Esophagus squamous epithelium (tissue), 5 donors: ENCODE measurements at places on chromosomes 2 and 18. TPM values are rescaled to one million over a fixed set of nuclear protein-coding genes. Genes with fewer than 3 reads are reported as not detected.

Gene FIGN
- total RNA-seq = 2.1 TPM

Gene CLEC4F
- total RNA-seq = 0.15 TPM

Gene DTNA
- total RNA-seq = 75.0 TPM

Gene TTLL4
- total RNA-seq = 17.5 TPM

Gene CTIF
- total RNA-seq = 24.2 TPM

Gene HOXD4
- 2.5 TPM for total RNA-seq

Gene C18orf54
- total RNA-seq = 1.6 TPM

GRCh38 chr2:223199531-223200515, 147.8 kb downstream of the KCNE4 start:
- H3K4me1 ChIP-seq = no peaks in the 10 kb centered on the region
- no peaks in the 10 kb centered on the region for H3K36me3 ChIP-seq
- no peak overlapping the region for H3K27ac ChIP-seq
- H3K27me3 ChIP-seq = no peaks in the 10 kb centered on the region
- no peak overlapping the region for H3K4me3 ChIP-seq

DNA sequence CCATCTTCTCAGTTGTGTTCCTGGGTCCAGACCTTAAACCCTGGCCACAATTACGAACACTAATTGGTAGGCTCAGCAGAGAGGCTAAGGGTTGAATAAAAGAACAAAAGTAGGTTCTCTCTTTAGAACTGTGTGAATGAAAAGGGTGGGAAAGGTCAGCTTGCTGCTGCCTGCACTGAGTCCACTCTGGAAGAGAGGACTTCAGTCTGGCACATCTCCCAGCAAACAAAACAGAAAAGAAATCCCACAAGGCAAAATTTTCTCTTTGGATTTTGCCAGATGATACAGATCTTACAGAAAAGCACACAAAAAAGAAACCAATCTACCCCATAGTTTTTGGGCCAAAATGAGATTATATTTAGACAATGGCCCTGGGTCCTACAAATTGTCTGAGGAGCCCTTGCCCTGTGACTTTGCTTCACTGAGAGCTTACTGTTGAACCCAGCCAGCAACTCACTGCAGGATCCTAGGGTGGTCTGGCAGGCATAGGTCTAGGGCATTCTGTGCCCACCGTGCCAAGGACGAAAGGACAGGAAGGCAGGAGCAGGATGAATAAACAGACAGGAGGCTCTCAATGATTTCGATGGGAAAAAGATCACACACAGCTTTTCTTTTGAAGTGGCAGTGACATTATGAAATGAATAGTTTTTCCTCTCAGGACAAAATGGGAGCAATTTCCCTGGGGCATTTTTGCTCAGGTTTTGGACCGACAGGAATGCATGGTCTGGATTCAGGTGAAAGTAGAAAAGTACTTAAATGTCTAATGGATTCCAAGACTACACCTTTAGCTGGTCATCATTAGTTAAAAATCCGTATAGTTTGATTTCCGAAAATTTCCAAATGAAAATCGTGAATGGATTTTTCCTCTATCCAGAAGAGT, 68.4 kb upstream of the STAM2 start:
- no peak overlapping the region for H3K27ac ChIP-seq
- H3K36me3 ChIP-seq = no peaks in the 10 kb centered on the region
- DNase-seq = no peak
- H3K4me3 ChIP-seq = no peak overlapping the region

DNA sequence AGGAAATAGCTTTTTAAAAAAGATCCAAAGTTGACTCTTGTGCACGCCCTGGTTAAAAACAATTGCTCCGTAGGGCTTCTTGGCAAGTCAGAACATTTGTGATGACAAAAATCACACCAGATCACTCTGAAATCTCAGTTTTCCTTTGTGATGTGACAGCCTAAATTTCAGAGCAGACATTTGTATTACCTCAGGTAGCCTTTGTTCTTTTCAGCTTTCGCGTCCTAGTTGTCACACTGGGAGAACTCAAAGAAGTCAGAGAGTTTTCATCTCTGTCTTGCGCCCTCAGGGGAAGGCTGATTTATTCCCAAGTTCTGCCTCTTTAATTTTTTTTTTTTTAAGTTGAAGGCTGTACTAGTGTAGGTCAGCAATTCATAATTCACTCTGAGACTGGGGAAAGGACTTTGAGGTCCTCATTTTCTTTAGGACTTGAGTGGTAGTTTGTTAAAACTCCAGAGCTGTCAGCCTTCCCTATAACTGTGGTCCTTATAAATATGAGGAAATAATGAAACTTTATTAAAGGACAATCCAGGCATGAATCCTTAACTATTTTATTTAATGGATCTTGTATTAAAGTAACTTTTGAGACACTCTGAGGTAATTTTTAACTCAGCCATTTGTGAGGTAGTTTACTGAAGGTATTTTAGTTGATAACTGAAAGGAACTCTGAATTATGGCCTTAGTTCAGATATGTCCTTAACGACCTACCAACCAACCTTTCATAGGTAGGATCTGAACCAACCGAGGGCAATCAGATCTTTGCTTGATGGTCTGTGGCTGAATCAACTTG, 525.1 kb upstream of the FAM98A start:
- no peak overlapping the region for H3K4me3 ChIP-seq
- no peaks in the 10 kb centered on the region for H3K4me1 ChIP-seq
- H3K36me3 ChIP-seq = no peaks in the 10 kb centered on the region
- no peaks in the 10 kb centered on the region for H3K27me3 ChIP-seq

DNA sequence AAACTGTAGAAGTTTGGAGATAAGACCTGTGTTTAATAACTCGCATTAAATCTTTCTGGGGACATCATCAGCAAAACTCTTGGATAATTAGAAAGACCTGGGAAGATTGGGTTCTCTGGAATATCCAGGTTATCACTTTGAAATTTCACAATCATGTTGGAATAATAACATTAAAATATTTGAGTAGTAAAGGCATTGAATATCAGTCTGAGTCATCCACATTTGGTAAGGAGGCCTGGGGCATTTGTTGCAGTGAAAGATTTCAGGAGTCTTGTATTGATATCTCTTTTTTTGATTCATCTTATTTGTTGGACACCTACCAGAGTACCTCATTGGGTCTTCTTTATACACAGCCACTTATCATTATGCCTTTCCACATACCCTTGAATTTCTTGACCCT, 95.9 kb downstream of the EPB41L5 start:
- no peaks in the 10 kb centered on the region for H3K27me3 ChIP-seq
- H3K4me1 ChIP-seq = peaks cover 14% of the 10 kb centered on the region
- no peaks in the 10 kb centered on the region for H3K36me3 ChIP-seq
- DNase-seq = no peak
- no peak overlapping the region for H3K27ac ChIP-seq

DNA sequence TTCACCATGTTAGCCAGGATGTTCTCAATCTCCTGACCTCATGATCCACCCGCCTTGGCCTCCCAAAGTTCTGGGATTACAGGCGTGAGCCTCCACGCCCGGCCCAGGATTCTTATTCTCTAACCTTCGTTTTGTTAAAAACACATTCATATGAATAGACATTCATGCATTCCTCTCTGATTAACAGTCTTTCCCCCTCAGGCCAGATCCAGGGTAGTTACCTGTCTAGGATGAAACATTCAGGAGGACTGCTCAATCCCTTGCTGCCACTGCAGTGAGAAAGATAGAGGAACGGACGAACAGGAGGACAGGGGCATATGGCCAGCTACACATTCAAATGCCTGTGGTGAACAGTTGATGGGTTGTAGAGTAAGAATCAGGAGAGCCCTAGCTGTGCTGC, 39.6 kb upstream of the EPC2 start:
- H3K4me3 ChIP-seq = no peak overlapping the region
- no peak for DNase-seq
- no peaks in the 10 kb centered on the region for H3K36me3 ChIP-seq
- no peak overlapping the region for H3K27ac ChIP-seq
- no peaks in the 10 kb centered on the region for H3K27me3 ChIP-seq

- H3K4me1 ChIP-seq = peaks cover 23% of the 10 kb centered on the region
- H3K27ac ChIP-seq = peak overlapping the region; percentile 18
- DNase-seq = no peak
- H3K27me3 ChIP-seq = no peaks in the 10 kb centered on the region
These were observed 82.0 kb downstream of the SMAD7 start for GRCh38 chr18:48868468-48869466.

GRCh38 chr2:118706371-118706770, 141.1 kb downstream of the EN1 start:
- H3K4me3 ChIP-seq = no peak overlapping the region
- H3K36me3 ChIP-seq = no peaks in the 10 kb centered on the region
- H3K4me1 ChIP-seq = no peaks in the 10 kb centered on the region
- H3K27ac ChIP-seq = no peak overlapping the region
- H3K27me3 ChIP-seq = no peaks in the 10 kb centered on the region
- no peak for DNase-seq

DNA sequence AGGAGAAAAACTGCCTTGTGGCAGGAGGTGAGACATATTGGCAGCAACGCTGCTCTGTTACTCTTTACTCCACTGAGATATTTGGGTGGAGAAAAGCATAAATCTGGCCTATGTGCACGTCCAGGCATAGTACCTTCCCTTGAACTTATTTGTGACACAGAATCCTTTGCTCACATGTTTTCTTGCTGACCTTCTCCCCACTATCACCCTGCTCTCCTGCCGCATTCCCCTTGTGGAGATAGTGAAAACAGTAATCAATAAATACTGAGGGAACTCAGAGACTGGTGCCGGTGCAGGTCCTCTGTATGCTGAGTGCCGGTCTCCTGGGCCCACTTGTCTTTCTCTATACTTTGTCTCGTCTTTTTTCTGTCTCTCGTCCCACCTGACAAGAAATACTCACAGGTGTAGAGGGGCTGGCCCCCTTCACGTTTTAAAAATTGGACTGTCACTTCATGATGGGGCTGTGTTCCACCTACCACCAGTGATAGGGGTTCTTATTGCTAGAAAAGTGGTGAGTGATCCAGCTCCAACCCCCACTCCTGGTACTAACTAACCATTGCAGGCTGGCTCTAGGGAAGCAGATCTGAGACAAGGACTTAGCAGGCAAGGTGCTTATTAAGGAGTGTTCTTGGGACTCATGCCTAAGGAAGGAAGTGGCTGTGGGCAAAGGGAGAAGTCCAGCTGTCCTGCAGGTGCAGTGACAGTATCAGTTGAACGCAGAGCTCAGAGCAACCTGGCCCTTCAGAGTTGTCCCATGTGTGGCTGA, 51.7 kb downstream of the LONRF2 start:
- no peaks in the 10 kb centered on the region for H3K36me3 ChIP-seq
- no peak for DNase-seq
- H3K4me1 ChIP-seq = no peaks in the 10 kb centered on the region
- no peak overlapping the region for H3K27ac ChIP-seq
- H3K27me3 ChIP-seq = no peaks in the 10 kb centered on the region

- no peaks in the 10 kb centered on the region for H3K27me3 ChIP-seq
- H3K27ac ChIP-seq = no peak overlapping the region
- H3K36me3 ChIP-seq = no peaks in the 10 kb centered on the region
- peaks cover 5% of the 10 kb centered on the region for H3K4me1 ChIP-seq
These were observed 61.0 kb upstream of the IL1RL1 start for GRCh38 chr2:102250278-102250821.

GRCh38 chr18:40272630-40273231, 1682.3 kb upstream of the PIK3C3 start:
- H3K4me3 ChIP-seq = no peak overlapping the region
- no peaks in the 10 kb centered on the region for H3K4me1 ChIP-seq
- no peak overlapping the region for H3K27ac ChIP-seq
- no peaks in the 10 kb centered on the region for H3K27me3 ChIP-seq

DNA sequence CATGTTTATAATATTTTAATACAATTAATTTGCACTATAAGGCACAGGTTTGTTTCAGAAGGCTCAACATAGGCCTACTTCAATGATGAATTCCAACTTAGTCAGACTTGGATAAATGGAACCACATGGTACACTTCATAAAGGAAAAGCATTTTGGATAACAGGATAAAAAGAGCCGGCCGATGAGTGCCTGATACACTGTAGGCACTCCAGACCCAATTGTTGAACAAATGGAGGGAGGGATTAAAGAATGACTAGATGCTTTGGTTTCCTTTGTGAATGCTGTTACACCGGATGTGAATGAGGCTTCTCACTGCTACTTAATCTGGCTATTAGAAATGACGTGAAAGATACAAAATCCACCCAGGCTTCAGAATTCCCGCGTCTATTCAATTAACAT, 104.1 kb upstream of the KCTD1 start:
- no peaks in the 10 kb centered on the region for H3K27me3 ChIP-seq
- H3K27ac ChIP-seq = no peak overlapping the region
- H3K4me1 ChIP-seq = peaks cover 40% of the 10 kb centered on the region
- no peaks in the 10 kb centered on the region for H3K36me3 ChIP-seq

DNA sequence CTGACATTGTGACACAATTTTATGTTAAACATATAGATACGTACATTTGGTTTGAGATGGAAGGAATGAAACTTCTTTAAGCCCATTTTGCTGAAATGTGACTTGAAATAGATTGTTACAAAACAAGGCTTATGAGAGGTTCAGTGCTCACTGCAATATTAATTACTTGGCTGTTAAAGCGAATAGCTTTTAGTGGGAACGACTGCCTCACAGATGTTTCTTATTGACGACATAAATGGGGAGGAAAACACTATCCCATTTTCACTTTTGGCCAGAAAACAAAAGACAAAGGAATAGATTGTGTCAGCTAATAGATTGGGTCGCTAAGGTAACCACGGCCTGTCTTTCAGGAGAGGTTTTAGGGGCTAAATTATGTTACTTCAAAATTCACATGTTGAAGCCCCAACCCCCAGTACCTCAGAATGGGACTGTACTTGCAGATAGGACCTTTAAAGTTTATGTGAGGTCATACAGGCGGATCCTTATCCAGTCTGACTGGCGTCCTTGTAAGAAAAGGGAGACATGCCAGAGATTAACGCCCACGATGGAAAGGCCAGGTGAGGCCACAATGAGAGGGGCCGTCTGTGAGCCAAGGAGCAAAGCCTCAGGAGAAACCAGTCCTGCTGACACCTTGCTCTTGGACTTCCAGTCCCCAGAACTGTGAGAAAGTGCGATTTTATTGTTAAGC, 10.8 kb downstream of the INPP1 start:
- H3K27me3 ChIP-seq = no peaks in the 10 kb centered on the region
- no peak overlapping the region for H3K4me3 ChIP-seq
- DNase-seq = no peak

DNA sequence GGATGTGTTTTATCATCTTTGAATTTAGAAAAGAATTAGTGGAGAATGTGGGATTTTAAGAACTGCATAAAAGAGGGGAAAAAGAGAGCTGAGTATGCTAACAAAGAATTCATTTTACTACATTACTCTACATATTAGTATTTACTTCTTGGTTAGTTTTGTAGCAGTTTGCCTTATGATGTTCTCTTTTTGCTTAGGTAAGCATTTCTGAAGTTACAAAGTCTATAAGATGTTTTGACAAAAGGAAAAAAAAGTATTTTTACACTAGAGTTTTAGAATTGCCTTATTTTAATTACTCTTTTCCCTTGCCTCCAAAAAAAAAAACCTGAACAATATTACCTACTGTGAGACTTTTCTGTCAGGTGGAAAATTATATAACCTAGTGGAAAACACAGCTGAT, 739.5 kb upstream of the SLC39A10 start:
- H3K27ac ChIP-seq = no peak overlapping the region
- no peak overlapping the region for H3K4me3 ChIP-seq
- H3K27me3 ChIP-seq = no peaks in the 10 kb centered on the region
- no peaks in the 10 kb centered on the region for H3K4me1 ChIP-seq

DNA sequence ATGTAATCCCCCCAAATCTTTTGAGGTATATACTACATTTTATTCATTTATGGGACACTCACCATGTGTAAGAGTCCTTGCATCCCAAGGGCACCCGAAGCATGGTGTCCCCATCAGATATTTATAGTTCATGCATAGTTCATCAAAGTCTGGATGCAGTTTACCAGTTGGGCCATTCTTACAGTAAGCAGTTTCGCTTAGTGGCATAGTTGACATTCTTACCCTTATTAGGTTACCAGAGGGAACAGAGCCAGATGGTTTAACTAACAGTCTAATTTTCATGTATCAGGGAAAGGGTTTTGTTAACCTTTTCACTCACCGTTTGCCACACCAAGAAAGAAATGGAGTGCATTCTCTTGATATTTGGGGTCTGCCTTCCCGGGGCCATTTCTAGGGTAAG, 7.1 kb downstream of the ZNF407 start:
- no peak overlapping the region for H3K27ac ChIP-seq
- no peak for DNase-seq
- H3K27me3 ChIP-seq = no peaks in the 10 kb centered on the region
- no peak overlapping the region for H3K4me3 ChIP-seq
- H3K36me3 ChIP-seq = no peaks in the 10 kb centered on the region
